Osteoblast (primary cell): ENCODE measurements at places on chromosomes 16 and 17.

GRCh38 chr17:11900041-11900476 lies 97.2 kb downstream of the ZNF18 start:
- H3K4me3 ChIP-seq: no peak overlapping the region
- H3K27ac ChIP-seq: no peak overlapping the region
- no peaks in the 10 kb centered on the region for H3K36me3 ChIP-seq
- no peaks in the 10 kb centered on the region for H3K27me3 ChIP-seq

- peaks cover 26% of the 10 kb centered on the region for H3K36me3 ChIP-seq
- no peak overlapping the region for H3K4me3 ChIP-seq
- no peaks in the 10 kb centered on the region for H3K27me3 ChIP-seq
- H3K4me1 ChIP-seq: peaks cover 35% of the 10 kb centered on the region
- H3K27ac ChIP-seq: no peak overlapping the region
Measured at GRCh38 chr16:88809068-88809675, 2.6 kb downstream of the APRT start.

GRCh38 chr16:3458852-3459361 lies 15.4 kb downstream of the NAA60 start:
- peak overlapping the region; percentile 95 for H3K4me3 ChIP-seq
- peaks cover 20% of the 10 kb centered on the region for H3K4me1 ChIP-seq
- peak; percentile 87 for DNase-seq
- H3K27me3 ChIP-seq: no peaks in the 10 kb centered on the region
- peak overlapping the region; percentile 85 for H3K27ac ChIP-seq

DNA sequence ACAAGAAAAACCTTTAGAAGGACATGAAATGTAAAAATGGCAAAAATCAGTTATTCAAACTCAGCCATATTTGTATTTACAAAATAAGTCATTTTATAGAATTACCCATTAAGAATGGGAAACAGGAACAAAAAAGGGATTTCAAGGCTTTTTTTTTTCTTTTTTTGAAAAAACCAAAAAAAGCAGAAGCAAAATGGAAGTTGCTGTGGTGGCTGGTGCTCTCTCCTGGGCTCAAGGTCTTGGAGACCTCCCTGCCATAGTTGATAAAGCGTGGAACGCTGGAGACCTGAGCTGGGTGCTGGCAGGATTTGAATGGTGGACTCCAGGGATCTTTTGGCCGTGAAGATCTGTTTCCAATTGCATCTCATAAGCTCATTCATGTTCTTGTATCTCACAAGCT lies 3.1 kb downstream of the PLCG2 start:
- H3K4me3 ChIP-seq: no peak overlapping the region
- no peaks in the 10 kb centered on the region for H3K4me1 ChIP-seq
- peak; percentile 62 for DNase-seq
- no peak overlapping the region for H3K27ac ChIP-seq
- H3K27me3 ChIP-seq: peaks cover 29% of the 10 kb centered on the region

GRCh38 chr16:2883458-2883908 lies 468 bp downstream of the FLYWCH2 start:
- H3K36me3 ChIP-seq: no peaks in the 10 kb centered on the region
- H3K27me3 ChIP-seq: no peaks in the 10 kb centered on the region
- peak overlapping the region; percentile 96 for H3K4me3 ChIP-seq

DNA sequence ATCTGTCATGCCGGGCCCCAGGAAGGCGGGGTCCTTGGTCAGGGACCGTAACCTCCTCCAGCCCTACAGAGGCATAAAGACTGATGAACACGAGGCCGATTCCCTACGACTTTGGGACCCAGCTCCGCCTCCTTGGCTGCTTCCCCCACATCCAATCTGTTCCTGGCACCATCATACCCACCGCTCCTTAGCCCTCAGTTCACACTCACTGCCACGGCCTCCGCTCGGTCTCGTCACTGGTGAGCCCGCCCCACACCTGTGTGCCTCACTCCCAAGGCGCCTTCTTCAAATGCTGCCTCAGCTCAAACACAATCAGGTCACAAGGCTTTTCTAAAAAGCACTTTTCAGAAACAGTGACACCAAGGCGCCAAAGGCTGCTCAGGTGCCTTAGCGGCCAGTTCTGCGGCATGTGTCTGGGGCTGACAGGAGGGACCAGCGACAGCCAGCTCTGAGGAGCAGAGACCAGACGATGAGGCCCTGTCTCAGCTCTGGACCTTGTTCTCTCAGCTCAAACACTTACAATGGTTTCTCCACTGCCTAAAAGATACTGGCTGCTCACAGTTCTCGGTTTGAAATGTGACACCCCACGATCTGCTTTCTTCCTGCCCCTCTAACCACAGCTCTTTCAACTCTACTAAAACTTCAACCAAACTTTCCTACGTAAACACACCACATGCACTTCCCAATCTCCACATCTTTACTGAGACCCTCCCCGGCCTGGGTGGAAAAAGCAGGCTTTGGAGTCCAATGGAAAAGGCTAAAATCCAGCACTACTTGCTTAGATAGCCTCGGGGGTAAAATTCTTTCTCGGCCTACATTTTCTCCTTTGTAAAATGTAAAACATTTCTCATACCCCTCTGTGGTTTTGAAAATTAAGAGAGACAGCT lies 33.2 kb downstream of the CYB5D2 start:
- no peak overlapping the region for H3K4me3 ChIP-seq
- peaks cover 71% of the 10 kb centered on the region for H3K36me3 ChIP-seq
- H3K27ac ChIP-seq: no peak overlapping the region

GRCh38 chr16:9258423-9259051 lies 167.1 kb downstream of the HAPSTR1 start:
- no peak overlapping the region for H3K27ac ChIP-seq
- no peaks in the 10 kb centered on the region for H3K4me1 ChIP-seq
- H3K36me3 ChIP-seq: no peaks in the 10 kb centered on the region
- H3K27me3 ChIP-seq: no peaks in the 10 kb centered on the region
- peak; percentile 32 for DNase-seq

DNA sequence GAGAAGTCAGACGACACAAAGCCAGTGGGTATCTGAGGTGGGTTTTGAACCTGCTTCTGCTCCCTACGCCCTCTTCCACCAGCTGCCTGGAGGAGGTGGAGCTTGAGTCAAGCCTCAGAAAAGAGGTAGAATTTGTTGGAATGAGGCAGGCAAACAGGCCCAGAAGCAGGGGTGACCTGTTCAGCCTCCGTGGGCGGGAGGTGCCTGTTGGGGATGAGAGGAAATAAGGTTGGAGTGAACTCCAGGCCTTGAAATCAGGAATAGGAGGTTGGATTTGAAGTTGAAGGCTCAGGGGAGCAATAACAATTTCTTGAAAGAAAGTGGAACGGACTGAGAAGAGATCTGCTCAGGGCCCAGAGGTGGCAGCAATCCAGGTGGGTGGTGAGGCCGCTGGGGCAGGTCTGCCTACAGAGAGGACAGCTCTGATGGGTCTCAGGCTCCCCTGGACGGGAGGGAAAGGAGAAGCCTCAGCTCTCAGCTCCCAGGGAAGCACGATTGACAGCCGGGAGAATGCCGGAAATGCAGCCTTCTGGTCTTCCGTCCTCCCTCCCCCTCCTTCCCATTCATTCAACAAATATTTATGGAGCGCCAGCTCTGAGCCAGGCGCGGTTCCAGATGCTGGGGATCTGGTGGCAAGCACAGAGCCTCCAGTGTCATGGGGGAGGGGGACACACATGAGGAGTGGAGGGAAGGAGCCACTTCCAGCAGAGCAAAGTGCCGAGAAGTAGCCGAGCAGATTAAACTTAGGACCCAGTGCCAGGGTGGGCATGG lies 61.9 kb upstream of the CIBAR2 start:
- H3K4me3 ChIP-seq: peak overlapping the region; percentile 69
- H3K27me3 ChIP-seq: no peaks in the 10 kb centered on the region
- H3K36me3 ChIP-seq: peaks cover 3% of the 10 kb centered on the region
- DNase-seq: peak; percentile 98

DNA sequence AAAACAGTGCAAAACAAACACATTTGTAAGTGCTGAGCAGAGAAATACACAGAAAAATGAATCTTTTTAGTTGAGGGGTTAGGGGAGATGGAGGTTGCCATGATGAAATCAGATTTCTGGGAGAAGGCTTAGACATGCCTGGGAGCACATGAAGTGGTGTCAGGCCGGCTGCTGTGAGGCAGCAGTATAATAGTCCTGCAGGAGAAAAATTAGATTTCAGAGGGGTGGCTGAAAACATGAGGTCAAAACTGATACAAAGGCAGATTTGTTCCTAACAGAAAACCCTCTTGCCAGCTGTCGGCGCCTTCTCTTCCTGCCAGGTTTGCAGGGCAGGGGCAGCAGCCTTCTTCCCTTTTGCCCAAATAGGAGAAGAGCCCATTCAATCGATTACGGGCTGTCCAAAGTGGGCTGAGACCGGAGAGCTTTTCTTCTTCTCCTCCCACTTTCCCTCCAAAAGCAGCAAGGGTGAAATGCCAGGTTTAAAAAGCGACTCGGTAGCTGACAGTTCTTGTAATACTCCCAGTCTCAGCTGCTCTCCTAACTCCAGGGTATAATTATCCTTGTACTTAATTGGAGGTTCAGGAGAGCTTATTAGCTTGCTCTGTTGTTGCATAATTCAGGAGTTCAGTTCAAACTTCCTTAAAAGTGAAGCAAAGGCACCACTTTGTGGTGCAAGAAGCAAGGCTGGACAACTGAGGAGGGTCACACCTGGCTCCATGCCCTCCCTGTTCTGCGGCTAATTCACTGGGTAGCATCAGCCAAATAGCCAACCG lies 80.0 kb downstream of the PCTP start:
- DNase-seq: no peak
- peaks cover 4% of the 10 kb centered on the region for H3K27me3 ChIP-seq

DNA sequence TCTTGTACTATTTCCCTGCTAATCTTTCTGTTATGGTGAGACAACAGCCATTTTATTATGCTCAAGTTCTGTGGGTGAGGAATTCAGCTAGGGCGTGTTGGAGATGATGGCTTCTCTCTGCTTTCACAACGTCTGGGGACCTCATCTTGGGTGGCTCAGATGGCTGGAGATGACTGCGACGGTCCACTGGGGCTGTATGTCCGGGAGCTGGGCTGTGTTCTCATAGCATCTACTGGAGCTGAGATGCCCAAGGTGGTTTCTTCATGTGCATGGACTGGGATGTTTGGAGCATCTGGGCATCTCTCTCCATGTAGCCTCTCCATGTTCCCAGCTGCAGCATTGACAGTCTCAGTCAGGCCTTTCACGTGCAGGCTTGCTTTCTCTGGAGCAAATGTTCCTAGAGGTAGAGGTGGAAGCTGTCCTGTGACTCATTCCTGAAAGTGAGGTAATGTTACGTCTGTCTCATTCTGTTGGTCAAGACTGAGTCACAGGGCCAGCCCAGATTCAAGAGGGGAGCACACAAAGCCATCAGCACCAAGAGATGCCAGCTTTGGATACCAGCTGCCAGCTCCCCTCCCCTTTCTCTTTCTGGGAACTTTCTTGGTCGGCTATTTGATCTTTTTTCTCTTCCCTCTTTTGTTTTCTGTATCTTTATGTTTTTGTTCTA lies 96.2 kb downstream of the RAP1GAP2 start:
- H3K4me1 ChIP-seq: peaks cover 12% of the 10 kb centered on the region
- H3K27ac ChIP-seq: peak overlapping the region; percentile 15
- H3K36me3 ChIP-seq: no peaks in the 10 kb centered on the region

- H3K4me1 ChIP-seq: peaks cover 11% of the 10 kb centered on the region
- H3K27me3 ChIP-seq: no peaks in the 10 kb centered on the region
- H3K36me3 ChIP-seq: peaks cover 36% of the 10 kb centered on the region
- H3K27ac ChIP-seq: no peak overlapping the region
- no peak overlapping the region for H3K4me3 ChIP-seq
- DNase-seq: no peak
Measured at GRCh38 chr16:15043344-15043743, 12.5 kb downstream of the NTAN1 start.

DNA sequence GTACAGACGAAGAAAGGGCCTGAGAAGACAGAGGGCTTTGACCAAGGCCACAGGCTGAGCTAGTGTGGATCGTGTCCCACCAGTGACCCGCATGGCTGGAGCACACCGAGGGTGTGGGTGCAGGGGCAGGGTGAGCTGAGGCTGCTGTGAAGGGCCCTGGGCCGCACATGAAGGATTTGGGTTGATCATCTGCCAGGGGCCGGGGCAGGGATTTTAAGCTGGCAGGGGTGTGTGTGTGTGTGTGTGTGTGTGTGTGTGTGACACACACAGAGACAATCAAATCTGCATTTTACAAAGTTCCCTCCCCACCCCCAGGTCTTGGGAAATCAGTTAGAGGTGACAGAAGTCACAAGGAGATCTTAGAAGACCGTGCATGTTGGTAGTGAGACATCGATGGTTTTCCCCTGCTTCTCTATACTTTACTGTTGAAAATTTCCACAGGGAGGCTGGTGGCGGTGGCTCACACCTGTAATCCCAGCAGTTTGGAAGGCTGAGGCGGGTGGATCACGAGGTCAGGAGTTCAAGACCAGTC lies 65.2 kb downstream of the SRCIN1 start:
- H3K27me3 ChIP-seq: peaks cover 9% of the 10 kb centered on the region
- DNase-seq: peak; percentile 43
- H3K4me1 ChIP-seq: no peaks in the 10 kb centered on the region
- no peaks in the 10 kb centered on the region for H3K36me3 ChIP-seq
- H3K27ac ChIP-seq: no peak overlapping the region
- no peak overlapping the region for H3K4me3 ChIP-seq

GRCh38 chr17:68195667-68196393 lies 52.0 kb upstream of the AMZ2 start:
- peaks cover 6% of the 10 kb centered on the region for H3K4me1 ChIP-seq
- no peak overlapping the region for H3K4me3 ChIP-seq
- no peak overlapping the region for H3K27ac ChIP-seq
- no peaks in the 10 kb centered on the region for H3K36me3 ChIP-seq
- DNase-seq: peak; percentile 77
